IPS DF 6.9 (cell line): ENCODE measurements at places on chromosomes 12 and 14.

GRCh38 chr12:110012137-110012536, 12.9 kb downstream of the ANKRD13A start:
- DNase-seq = no peak

DNA sequence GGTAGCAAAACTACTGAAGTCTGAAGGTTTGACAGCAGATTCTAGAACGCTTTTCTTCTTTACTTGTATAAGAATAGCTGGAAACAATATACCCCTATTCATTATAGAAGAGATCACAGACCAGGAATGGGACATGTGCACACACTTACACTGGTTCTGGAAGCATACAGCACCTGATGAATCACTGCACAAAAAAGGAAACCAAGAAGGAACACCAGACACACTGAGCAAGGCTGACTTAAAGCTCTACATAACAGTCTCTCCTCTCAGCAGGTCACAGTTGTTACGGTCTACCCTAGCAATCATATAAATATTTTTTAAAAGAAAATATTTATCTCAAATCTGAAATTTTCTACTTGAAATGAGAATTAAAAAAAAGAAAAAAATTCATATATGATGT, 13.5 kb downstream of the ATP2B1 start:
- DNase-seq = no peak

DNA sequence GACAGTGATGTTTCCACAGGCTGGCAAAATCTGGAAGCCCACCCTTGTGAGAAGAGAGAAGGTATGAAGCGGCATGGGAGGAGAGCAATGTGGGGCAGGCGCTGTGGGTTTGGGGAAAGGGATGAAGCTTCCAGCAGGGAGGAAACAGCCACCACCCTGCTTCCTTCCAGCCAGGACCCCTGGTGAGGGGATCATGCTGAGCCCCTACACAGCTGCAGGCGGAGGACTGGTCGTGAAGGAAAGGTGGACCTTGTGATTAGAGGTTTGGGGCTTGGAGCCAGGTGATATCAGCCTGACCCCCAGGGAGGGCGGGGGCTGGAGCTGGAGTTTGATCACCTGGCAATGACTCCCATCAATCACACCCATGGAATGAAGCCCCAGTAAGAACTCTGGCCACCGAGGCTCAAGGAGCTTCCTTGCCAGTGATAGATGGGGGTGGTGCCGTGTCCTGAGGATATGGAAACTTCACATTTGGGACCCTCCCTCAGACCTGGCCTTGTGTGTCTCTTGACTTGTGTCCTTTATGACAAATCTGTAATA, 48.6 kb downstream of the RIMBP2 start:
- no peak for DNase-seq

GRCh38 chr12:26651566-26652188, 181.3 kb downstream of the ITPR2 start:
- DNase-seq = peak; percentile 70

GRCh38 chr12:110760204-110760609, 17.5 kb upstream of the PPP1CC start:
- DNase-seq = no peak
